Lower leg skin (tissue), 4 donors: ENCODE measurements at places on chromosomes 6 and 20. TPM values are rescaled to one million over a fixed set of nuclear protein-coding genes. Genes with fewer than 3 reads are reported as not detected.
A peak's percentile ranks its signal among the peaks of the same experiment; 100 is the strongest.

- DNase-seq = no peak
These were observed 40.7 kb downstream of the MAP3K5 start for GRCh38 chr6:136751522-136751956.

DNA sequence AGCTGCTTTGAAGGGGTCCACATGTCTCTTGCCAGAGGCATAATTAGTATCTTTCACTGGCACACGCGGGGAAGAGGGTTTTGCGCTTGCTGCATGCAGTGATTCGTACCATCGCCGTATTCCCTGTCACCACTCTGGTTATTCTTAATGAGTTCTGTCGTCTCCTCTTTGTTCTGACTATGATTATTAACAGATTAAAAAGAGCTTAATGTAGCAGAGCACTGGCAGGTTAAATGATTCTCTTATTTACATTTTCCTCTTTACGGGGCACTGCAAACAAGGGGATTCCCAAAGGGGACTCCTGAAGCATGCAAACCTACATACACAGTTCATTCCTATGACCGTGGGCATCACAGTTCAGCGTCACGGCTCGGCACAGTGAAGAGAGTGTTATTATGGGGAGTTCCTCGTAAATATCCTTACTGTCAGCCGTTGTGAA, 204.8 kb downstream of the DTNBP1 start:
- DNase-seq = no peak

- DNase-seq = no peak
These were observed 352.5 kb downstream of the MAFB start for GRCh38 chr20:40336533-40336932.

DCDC2 gene
- total RNA-seq = 0.10 TPM

GRCh38 chr20:30594112-30594511, 663.4 kb upstream of the DEFB115 start:
- DNase-seq = no peak

DNA sequence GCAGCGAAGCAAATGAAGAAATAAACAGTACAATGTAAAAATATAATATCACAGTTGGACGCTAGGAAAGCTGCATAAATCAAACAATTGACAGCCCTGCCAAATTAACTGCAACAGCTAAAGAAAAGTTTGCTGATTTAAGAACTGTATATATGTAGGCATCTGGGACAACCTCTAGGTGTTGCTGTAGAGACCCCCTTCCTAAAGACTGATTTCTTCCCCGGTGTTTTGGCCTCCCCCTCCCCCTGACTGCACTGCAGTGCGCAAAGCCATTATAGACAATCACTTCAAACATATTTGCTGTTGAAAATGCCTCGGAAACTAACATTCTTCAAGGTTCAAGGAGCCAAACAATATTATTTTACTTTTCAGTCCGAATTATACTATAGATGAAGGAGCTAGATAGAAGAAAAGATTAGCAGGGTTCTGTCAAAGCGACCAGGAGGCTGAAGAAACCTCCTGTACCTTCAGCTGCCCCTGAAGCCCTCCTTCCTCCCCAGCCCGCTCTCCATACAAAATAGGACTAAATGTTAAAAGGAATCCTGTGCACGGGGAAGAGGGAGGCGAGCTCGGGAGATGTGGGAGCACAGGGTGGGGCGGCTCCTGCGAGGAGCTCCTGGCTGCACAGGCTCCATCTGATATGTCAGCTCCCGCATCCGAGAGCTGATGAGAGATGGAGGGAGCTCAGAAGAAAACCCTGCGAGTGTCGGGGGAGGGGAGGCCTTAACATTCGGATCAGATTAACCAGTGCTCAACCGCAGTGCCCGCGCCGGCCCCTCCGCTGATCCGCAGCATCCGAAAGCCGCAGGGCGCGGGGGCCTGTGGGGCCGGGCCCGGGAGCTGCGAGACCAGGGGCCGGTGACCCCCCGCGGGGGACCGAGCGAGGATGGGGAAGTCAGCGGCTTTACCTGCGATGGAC, 822 bp downstream of the ELOVL4 start:
- no peak for DNase-seq

MUCL3 gene
- total RNA-seq = not detected

GRM4 gene
- not detected for total RNA-seq

BPIFB1 gene
- total RNA-seq = not detected

GRCh38 chr6:11926594-11927407, 85.3 kb upstream of the HIVEP1 start:
- DNase-seq = no peak

- DNase-seq = no peak
These were observed 2.7 kb downstream of the HLA-DPB1 start for GRCh38 chr6:33078442-33078841.

TREML1 gene
- not detected for total RNA-seq

DNA sequence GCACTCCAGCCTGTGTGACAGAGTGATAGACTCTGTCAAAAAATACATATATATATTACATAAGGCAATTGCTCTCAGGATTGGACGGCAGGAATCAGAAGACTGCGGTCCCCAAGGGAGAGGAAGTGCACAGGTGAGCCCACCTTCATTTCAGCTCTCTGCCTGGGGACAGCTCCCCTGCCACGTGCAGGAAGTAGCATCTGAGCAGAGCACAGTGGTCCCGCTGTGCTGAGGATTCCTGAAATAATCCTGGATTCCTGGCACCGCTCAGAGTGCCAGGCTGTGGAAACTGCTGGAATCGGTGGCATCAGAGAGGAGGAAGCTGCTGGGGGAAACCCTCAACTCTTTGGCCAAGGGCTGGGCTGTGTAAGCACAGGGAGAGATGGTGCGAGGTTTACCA, 27.7 kb downstream of the NFATC2 start:
- DNase-seq = no peak

DNA sequence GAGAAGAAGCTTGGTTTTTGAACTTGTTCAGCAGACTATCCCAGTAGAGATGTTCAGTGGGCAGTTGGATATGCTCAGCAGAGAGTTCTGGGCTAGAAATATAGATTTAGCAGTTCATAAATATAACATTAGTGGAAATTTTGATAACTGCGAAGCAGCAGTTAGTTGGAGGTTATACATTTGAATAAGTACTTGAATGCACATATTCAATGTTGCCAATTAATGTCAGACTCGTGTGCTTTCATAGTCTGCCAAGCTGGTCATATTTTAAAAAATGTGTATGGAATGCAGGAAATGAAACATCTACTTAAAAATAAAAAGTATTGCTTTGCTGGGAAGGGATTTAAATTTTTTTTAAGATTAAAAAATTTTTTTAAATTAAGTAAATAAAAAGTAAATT, 92.5 kb upstream of the E2F3 start:
- no peak for DNase-seq

DNA sequence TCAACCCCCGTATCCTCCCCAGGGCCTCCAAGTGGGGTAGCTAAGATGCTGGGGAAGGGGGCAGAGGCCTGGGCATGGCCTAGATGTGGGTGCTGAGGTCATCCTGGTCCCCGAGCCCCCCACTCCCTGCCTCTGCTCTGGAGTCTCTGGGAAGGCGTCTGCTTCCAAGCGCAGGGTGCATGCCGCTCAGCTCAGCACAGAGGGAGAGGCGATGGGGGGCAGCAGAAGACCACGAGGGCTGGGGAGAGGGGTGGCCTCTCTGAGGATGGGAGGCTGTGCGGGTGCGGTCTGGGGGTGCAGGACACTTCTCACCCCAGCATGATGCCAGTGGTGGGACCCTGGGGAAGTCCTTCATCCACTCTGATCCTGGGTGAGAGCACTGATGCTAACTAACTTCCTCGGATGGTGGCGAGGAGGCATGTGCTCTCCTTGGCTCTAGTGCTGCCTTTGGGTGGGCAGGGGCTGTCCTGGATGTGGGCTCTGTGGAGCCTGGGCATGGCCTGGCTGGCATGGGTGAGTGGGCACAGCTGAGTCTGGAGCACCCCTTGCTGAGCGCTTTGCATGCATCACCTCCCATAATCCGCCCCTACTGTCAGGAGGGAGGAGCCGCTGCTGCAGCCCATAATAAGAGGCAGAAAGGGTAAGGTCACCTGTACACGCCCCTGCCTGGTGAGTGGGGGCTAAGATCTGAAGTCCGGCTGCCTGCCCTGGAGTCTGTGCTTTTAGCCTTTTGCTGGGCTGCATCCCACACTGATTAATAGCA, 34.7 kb downstream of the EFCAB8 start:
- DNase-seq = no peak

DNA sequence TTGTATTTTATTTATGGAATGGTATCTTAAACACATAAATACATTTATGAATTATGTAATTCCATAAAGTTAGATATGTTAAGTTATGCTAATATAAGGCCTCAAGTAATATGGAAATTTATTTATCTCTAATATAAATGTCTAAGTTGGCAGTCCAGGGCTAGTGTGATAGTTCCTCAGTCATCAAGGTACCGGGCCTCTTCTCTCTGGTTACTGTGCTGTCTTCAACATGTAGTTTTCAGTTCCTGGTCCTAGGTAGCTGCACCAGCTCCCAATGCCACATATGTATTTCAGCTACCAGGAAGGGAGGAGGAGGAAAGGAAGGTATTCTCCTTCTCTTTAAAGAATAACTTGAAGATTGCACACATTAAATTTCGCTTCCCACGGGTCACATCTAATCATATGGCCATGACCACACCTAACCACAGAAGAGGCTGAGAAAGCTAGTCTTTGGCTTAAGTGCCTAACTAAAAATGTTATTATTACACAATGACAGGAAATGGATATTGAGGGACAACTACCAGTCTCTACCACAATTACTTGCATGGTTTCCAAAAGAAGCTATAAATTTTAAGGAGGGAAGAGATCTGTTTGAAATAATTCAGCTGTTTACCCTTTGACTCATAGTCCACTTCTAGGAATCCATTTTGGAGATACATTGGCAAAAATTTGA, 68.6 kb downstream of the BCKDHB start:
- DNase-seq = no peak

DNA sequence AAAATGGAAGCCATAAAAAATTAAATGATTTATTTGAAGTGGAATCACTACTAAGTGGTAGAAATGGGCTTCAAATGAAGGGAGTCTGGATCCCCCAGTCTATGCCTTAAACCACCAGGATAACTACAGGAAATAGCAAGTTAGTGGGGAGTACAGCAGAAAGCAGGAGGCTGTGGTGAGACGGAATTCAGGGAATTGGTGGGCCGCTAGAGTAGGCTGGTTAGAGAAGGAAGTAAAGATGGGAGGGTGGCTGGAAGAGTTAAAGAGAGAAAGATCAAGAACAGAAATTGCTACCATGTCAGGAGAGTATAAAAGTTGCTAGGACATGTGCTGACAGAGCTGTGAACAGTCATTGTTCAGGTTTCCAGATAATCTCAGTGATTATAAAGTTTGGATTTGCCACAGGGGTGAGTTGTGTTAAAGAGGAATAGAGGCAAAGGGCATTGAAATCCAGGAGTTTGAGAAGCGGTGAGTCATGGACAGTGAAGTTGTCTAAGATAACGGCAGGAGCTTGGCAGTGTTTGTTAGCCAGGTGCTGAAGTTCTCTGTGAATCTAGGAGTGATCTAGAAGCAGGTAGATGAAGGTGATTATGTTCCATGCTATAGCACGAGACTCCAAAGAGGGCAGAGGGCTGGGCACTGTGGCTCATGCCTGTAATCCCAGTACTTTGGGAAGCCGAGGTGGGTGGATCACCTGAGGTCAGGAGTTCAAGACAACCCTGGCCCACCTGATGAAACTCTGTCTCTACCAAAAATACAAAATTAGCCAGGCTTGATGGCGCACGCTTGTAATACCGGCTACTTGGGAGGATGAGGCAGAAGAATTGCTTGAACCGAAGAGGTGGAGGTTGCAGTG, 13.7 kb upstream of the HINT3 start:
- DNase-seq = no peak

GRCh38 chr6:28311139-28311823, 24.7 kb downstream of the ZSCAN31 start:
- no peak for DNase-seq

DNA sequence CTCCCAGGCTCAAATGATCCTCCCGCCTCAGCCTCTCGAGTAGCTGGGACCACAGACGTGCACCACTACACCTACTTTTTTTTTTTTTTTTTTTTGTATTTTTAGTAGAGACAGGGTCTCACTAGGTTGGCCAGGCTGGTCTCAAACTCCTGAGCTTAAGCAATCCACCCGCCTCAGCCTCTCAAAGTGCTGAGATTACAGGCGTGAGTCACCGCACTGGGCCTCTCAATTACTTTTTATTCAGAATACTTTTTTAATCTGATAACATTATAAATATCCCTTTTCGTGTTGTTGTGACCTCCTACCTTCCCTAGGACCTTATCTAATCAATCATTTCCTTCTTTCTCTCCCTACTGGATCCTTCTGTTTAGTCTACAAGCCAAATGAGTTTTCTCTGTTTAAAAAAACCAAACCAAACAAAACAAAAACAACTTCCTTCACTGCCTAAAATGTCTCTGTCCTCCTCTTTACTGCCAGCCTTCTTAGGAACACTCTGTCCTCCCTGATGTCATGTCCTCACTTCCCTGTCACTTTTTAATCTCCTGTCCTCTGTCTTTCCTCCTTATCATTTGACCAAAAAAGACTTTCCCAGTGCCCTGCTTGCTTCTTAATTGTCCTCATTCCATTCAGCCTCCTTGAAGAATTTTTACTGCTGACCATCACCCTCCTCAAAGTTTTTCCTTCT, 85.0 kb downstream of the CAP2 start:
- peak; percentile 29 for DNase-seq

DNA sequence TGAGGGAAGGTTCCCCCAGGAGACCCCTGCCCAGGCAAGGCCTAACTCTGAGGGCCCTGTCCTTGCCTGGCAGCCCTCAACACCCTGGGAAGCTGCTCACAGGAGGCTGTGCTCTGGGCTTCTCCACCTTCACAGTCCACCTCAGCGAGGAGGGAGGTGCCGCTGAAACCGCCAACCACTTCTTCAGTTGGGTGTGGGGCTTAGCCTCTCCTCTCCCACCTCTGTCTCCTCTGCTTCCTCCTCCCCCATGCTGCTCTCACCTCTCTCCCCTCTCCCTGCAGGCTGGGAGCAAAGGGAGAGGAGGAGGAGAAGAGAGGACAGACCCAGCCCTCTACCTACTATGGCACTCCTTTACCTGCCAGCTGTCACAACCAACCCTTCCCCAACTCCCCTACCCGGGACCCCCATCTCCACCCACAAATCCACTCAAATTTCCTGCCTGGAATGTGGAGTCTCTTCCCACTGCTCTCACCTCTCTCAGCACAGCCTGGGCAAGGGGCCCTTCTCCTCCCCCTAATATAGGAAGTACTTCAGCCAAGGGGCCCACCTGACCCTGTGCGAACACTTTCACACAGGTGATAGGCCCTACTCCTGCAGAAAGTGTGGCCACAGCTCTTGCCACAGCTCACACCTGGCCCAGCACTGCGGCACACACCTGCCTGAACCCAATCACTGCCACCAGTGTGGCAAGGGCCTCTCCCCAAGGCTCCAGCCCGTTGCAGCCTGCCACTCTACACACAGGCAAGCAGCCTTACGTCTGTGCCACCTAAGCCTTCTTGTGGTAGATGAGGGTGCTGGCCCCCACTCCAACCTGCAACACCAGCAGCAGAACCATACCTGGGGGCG, 7.2 kb downstream of the RING1 start:
- peak; percentile 61 for DNase-seq

- no peak for DNase-seq
These were observed 87.5 kb downstream of the HDGFL1 start for GRCh38 chr6:22656706-22657351.

GRCh38 chr20:26167499-26167898, 470.8 kb upstream of the ZNF337 start:
- DNase-seq = no peak

- no peak for DNase-seq
These were observed 56.2 kb downstream of the COL12A1 start for GRCh38 chr6:75149696-75150095.
